Stimulated activated CD8-positive, alpha-beta memory T cell treated with anti-CD3 and anti-CD28 coated beads, Interleukin-2, amount 100 ng/mL, for 48 hours (primary cell): ENCODE measurements at places on chromosomes 4 and X.

DNA sequence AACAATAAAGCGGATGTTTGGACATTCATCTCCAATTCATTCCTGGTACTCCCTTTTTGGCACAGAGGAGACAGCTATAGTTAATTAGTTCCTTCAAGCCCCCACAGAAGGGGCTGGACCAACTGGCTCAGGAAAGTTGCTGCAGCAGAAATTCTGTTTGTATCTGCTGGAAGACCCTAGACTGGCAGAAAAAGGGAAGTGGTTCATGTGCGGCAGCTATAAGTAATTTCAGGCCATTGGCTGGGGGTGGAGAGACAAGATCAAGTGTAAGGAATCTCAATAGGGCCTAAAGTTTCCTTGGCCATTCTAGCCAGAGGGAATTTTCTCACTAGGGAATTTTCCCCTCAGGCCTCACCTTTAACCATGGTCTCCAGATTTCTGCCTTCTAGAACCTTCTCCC, 89.9 kb upstream of the DHX15 start:
- DNase-seq = no peak

DNA sequence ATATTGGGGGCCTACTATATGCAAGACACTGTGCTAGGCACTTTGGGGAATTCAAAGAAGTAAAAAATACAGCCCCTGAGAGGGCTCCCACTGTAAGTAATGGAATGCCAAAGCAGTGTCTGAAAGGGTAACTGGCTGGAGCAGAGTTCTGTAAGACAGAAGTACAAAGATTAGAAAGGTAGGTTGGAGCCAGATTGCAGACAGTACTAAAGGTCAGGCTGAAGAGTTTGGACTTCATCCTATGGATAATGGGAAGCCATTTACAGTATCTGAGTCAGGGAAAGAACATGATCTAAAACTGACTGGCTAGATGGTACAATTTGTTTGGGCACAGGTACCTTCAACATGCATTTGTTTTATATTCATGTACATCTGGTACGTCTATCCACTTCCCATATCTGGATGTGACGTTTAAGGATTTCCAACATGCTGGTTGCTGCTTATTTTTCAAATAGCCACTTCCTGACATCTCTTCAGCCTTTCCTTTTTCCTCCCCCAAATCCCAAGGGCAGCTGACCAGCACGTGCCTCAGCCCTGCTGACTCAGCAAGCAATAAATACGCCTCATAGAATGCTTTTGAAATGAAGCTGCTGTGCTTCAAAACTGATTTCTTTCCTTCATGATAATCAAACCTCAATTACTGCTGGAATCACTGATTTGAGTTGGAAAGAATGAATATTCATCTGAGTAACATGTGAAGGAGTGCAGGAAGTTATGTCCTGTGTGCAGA, 9.5 kb downstream of the ENOX2 start:
- no peak for DNase-seq

DNA sequence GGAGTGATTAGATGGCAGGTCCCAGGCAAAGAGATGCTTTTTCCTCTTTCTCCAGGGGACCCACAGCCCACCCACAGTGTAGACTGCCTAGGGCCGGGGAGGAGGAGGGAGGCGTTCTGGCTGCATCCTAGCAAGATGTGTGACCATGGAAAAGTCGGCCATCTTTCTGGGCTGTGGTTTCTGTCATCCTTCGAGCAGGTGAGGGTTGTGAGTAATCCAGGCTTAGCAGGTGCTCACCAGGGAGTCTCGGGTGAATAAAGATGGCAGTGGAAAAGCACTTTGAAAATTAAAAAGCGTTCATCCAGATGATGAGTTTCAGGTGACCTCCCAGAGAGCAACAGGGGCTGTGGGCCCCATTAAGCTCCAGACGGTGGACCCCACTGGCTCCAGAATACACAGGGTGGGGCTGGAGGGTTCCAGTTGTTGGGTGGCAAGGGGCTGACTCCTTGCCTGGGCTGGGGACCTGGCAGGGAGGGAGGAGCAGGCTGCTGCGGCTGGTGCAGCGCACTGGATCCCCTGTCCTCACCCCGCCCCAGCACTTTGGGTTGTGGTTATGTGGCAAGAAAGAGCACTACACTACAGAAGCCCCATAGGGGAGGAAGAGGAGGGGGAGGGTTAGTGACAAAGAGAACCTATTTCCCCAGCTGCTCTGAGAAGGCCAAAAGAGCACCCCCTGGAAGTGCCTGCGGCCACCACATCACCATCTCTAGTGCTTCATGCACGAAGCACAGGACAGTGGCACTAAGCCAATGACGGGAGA, 23.7 kb downstream of the ELF4 start:
- DNase-seq = peak; percentile 63

DNA sequence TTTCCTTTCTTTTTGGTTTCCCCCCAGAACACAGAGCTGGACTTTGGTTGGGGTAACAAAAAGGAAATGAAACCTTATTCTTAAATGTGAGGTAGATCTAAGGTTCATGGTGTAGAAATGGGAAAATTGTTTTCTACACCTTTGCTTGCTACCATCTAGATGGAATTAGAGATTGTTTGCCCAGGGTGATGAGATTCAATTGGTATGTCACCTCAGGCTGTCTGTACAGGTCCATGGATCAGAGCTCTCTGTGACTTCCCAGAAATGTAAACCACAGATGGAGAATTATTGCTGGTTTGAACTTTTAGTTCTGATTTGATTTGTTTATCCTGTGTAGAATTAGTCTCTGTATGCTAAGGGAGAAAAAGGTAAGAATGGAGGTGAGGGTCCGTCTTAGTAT, 146.7 kb downstream of the PCDH7 start:
- no peak for DNase-seq

GRCh38 chr4:23720556-23720955, 169.3 kb downstream of the PPARGC1A start:
- no peak for DNase-seq

- DNase-seq = no peak
These were observed 27.4 kb downstream of the SMARCA1 start for GRCh38 chrX:129495900-129496299.

DNA sequence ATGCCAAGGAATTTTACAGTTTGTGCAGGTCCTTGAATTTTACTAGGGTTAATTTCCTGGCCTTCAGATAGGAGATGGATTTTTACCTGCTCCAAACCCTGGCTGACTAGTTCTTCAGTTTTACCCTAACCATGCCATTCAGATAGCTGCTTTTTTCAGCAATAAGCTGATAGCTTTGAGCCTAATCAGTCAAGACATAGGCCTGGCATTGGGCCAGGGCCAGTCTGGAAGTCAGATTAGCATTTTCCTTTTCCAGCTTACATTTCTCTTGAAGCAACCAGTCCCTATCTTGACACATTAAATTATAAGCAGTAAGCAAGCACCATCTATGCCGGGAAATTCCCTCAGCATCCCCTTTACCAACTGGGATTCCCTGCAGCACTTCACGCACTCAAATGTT, 177.1 kb downstream of the ADGRA3 start:
- DNase-seq = no peak

DNA sequence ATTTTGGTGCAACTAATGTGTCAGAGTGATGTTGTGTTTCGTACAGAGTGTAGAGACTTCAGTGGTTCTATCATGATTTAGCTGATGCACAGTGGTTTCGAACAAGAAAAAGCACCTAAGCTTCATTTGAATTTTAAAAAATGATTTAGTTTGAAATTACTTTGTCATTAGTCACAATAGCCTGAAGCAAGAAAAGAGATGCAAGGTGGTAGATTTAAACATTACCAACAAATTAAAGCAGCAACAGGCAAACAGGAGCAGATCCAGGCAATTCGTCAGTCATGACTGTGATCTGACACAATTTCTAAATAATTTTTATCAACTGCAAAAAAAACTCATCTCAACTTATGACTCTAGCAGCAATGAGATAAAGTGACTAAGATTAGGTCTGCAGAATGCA, 24.6 kb upstream of the COX7B2 start:
- DNase-seq = no peak

DNA sequence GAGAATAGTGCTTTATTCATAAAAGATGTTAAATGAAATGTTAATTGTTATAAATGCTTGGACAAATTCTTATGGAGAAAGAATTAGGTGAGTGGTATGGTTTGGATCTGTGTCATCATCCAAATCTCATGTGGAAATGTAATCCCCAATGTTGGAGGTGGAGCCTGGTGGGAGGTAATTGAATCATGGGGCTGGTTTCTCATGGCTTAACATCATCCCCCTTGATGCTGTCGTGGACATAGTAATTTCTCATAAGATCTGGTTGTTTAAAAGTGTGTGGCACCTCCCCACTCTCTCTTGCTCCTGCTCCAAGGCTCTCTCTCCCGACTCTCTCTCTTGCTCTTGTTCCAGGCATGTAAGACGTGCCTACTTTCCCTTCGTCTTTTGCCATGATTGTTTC, 22.5 kb downstream of the GYPE start:
- no peak for DNase-seq

GRCh38 chrX:131746491-131746968, 202.7 kb downstream of the OR13H1 start:
- no peak for DNase-seq

DNA sequence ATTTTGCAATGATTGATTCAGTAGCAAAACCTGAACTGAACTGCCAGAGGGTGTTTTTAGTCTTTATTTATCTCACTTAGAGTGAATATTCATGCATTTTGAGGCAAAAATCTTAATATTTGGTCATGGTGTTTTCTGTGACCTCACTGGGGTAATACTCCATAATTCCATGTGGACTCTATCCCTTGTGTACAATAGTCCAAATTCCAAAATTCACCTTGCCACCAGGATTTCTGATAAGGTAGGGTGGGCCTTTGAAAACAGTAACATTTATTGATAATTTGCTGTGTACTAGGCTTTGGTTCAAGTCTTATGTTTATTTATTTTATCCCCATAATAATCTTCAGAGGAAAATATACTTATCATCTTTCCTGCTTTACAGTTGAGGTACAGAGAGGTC, 68.4 kb upstream of the PDE5A start:
- no peak for DNase-seq

DNA sequence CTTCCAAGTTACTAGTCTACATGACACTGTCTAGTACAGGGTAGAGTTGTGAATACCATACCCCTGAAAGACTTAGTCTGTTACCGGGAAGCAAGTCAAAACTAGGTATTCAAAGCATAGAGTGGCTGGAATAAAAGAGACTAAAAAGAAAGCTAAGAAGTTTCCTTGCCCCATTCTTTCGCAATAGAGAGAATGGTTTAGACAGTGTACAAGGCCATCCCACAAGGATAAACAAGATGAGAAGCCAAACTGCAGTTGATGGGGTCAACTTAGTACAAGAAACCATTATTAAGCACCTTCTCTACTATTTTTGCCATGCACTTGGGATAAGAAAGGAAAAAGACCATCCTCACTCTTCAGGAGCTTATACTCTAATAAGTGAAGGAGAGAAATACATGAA, 30.3 kb downstream of the AMMECR1 start:
- no peak for DNase-seq
